ENCODE measurements at places on chromosomes 2 and 18.
A peak's percentile ranks its signal among the peaks of the same experiment; 100 is the strongest.

- no peak for DNase-seq
These were observed 144.1 kb downstream of the UBE2E3 start for GRCh38 chr2:181124497-181124896.

DNA sequence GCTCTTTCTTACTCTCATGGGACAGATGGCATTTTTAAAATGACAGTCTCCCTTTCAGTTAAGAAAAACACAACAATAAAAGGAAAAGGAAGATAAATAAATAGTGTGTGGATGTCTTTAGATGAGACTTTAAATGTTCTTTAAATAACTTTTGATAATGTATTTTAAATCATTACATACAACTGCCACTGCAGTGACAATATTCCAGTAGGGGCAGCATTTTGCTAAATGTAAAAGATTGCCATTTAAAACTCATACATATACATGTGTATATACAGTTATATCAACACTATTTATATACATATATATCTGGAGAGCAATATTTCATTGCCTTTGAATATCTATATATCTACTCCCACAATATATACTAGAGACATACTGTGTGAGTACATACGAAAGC lies 90.7 kb downstream of the INO80D start:
- no peak for DNase-seq

GRCh38 chr18:74896390-74896991 lies 298.8 kb downstream of the ZNF407 start:
- DNase-seq = no peak

- DNase-seq = no peak
These were observed 882.7 kb upstream of the CHAC2 start for GRCh38 chr2:52884761-52885352.

- DNase-seq = no peak
These were observed 187.0 kb downstream of the CYRIA start for GRCh38 chr2:16478434-16479210.

- peak; percentile 37 for DNase-seq
These were observed 50.2 kb downstream of the SKA1 start for GRCh38 chr18:50424877-50425690.

GRCh38 chr18:48753691-48754090 lies 197.1 kb downstream of the SMAD7 start:
- DNase-seq = no peak

DNA sequence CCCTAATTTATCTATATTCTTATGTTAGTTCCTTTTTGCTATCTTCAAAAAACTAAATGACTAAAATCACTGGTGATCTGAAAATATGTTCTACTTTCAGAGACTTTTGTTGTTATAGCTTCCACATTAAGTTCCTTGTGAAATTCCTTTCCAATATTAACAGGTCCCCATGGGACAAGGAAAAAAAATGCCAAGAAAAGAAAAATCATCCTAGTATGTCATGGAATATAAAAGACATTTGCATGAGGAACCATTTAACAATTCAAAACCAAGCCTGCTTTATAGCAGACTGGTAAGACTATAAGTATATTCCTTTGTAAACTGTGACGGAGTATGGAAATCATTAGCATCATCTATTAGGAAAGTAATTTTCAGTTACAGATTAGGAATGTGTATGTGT lies 48.1 kb downstream of the COBLL1 start:
- DNase-seq = no peak

DNA sequence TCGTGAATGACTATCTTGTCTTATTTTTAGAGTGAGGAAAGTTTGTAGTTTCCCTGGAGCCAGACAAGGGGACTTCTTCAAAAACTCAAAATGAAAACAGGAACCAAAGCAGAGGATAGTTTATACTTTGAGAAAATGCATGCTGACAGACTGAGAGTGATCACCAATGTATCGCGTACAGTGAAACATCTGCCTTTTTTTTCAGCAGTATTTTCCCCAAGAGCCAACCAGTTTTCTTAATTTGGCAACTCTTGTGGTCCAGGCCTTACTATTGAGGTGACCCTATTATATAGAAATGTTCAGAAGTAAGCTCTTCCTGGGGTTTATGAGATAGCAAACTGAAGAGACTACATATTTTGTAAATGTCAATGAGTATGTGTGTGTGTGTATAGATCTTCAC lies 153.7 kb upstream of the VRK2 start:
- DNase-seq = no peak

GRCh38 chr2:127324635-127325034 lies 30.7 kb upstream of the ERCC3 start:
- DNase-seq = peak; percentile 50

Measured in hematopoietic multipotent progenitor cell treated with erythropoietin and hydrocortisone succinate and interleukin-3 and kit ligand, for 17 days (in vitro differentiated cells).